ENCODE measurements at places on chromosomes 2 and 18.
A peak's percentile ranks its signal among the peaks of the same experiment; 100 is the strongest.

- H3K27ac ChIP-seq: no peak overlapping the region
- H3K4me3 ChIP-seq: no peak overlapping the region
- H3K36me3 ChIP-seq: no peaks in the 10 kb centered on the region
- H3K4me1 ChIP-seq: no peaks in the 10 kb centered on the region
- no peak for DNase-seq
Measured at GRCh38 chr2:149768320-149768799, 180.8 kb upstream of the MMADHC start.

GRCh38 chr2:176106581-176107539, at the start of gene HOXD11:
HOXD11 (plus strand) TSS chr2:176107280; CDS start chr2:176107356, 76 bp downstream.
- no peak for DNase-seq
- H3K36me3 ChIP-seq: no peaks in the 10 kb centered on the region
- H3K27me3 ChIP-seq: no peaks in the 10 kb centered on the region
- H3K27ac ChIP-seq: no peak within 1 kb of the TSS

- no peaks in the 10 kb centered on the region for H3K36me3 ChIP-seq
- no peak overlapping the region for H3K27ac ChIP-seq
Measured at GRCh38 chr2:33241581-33241980, 234.9 kb upstream of the RASGRP3 start.

- H3K27me3 ChIP-seq: no peaks in the 10 kb centered on the region
- no peak for DNase-seq
- H3K4me3 ChIP-seq: no peak overlapping the region
- H3K36me3 ChIP-seq: peaks cover 73% of the 10 kb centered on the region
- no peak overlapping the region for H3K27ac ChIP-seq
Measured at GRCh38 chr2:86443631-86444350, 2.6 kb downstream of the KDM3A start.

DNA sequence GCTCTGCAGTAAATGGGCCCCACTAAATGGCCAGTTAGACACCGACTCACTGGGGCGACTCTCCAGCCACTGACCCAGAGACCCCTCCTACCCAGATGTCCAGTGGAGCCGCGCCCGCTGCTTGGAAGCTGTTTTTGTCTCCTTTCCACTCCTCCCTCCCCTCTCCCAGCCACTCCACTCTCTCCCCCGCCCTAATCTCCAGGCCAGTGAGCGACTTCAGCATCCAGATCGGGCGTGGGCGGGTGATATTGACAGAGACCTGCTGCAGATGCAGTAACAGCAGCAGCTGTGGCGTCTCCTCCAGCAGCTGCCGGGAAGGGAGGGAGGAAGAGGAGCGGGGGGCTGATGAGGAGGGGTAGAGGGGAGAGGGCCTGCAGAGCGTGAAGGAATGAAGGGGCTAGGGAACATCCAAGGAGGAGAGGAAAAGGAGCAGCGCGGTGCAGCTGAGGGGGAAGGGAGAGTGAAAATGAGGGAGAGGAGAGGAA, at the start of gene SCN7A:
Gene SCN7A (minus strand): TSS at position 110 of the 485 bp plus-strand sequence. CDS start 16,553 bp downstream, outside the sequence.
- no peaks in the 10 kb centered on the region for H3K36me3 ChIP-seq
- no peak for DNase-seq
- H3K27me3 ChIP-seq: no peaks in the 10 kb centered on the region

- H3K27me3 ChIP-seq: peaks cover 4% of the 10 kb centered on the region
- no peak for DNase-seq
- H3K4me3 ChIP-seq: no peak overlapping the region
- no peaks in the 10 kb centered on the region for H3K4me1 ChIP-seq
- no peak overlapping the region for H3K27ac ChIP-seq
- H3K36me3 ChIP-seq: no peaks in the 10 kb centered on the region
Measured at GRCh38 chr2:227207573-227207972, 43.1 kb downstream of the COL4A3 start.

DNA sequence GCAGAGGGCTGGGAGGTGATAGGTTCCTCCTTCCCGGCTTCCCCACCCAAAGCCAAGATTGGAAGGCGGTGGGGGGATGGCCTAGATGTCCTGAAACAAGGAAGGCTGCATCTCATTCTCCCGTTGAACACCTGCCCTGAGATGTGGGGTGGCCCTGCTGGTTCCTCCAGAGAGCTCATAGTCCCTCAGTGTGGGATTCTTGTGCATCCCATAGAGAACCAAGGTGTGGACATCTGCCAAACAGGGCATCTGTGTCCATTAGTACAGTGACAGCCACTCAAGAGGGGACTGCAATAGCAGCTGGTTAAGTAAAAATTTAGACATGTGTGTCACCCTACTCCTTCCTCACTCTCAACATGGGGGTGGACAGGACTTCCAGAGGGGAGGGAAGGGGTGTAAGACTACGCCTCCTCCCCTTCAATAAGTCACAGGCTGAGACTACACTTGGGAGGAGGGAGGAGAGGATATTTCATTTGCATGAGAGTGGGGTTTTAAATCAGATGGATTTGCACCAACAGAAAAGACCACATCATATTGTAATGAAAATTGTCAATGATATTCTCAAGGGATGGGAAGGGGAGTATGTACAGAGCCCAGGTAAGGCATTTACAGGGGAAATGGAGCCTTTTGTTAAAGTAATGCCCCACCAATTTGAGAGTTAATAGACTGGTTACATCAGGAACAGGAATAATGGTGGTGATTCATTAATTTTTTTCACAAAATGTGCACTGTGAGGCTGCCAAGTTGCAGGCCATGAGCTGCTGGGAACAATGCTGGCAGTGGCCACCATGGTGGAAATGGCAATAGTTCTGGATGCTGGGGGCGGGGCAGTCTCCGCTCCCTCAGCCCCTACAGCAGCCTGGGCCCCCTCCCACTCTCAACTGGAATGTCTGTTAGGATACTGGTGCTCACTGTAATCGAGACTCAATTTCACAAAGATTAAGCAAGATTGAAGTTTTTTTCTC, 80.6 kb downstream of the TEX51 start:
- H3K4me1 ChIP-seq: no peaks in the 10 kb centered on the region
- H3K27me3 ChIP-seq: peaks cover 17% of the 10 kb centered on the region
- no peaks in the 10 kb centered on the region for H3K36me3 ChIP-seq
- DNase-seq: no peak

GRCh38 chr2:136118819-136119716, 1.1 kb upstream of the CXCR4 start:
- peak overlapping the region; percentile 87 for H3K4me3 ChIP-seq
- peaks cover 32% of the 10 kb centered on the region for H3K36me3 ChIP-seq
- peak; percentile 89 for DNase-seq
- H3K4me1 ChIP-seq: peaks cover 38% of the 10 kb centered on the region

DNA sequence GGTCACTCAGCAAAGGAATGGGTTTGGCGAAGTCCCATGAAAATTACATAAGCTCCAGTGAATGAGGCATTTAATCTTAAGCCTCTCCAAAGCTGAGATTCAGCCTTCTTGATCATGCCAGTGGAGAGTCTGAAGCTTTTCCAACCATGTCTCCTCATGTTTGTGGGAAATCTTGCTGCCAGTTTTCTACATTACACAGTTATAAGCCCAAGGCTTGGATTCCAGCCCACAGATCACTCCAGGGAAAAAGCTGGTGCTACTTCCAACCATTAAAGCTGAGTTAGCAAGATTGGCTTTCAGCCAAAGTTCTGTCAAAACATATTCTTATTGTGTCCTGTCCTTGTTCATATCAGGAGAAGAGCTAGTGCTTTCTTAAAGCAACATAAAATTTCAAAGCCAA, 293.8 kb downstream of the LRRTM4 start:
- no peak for DNase-seq
- no peaks in the 10 kb centered on the region for H3K4me1 ChIP-seq
- H3K27ac ChIP-seq: no peak overlapping the region

GRCh38 chr18:32333781-32334180, 136.9 kb downstream of the GAREM1 start:
- H3K27me3 ChIP-seq: peaks cover 9% of the 10 kb centered on the region
- no peak overlapping the region for H3K27ac ChIP-seq
- no peaks in the 10 kb centered on the region for H3K4me1 ChIP-seq
- H3K4me3 ChIP-seq: no peak overlapping the region
- no peak for DNase-seq

GRCh38 chr18:76351961-76352581, 143.0 kb downstream of the ZNF516 start:
- H3K27ac ChIP-seq: peak overlapping the region; percentile 45
- no peak for DNase-seq
- no peak overlapping the region for H3K4me3 ChIP-seq
- H3K4me1 ChIP-seq: peaks cover 11% of the 10 kb centered on the region
- 0 out of 2 replicates have a peak, but pooled peaks cover 3% of the 10 kb centered on the region for H3K36me3 ChIP-seq

DNA sequence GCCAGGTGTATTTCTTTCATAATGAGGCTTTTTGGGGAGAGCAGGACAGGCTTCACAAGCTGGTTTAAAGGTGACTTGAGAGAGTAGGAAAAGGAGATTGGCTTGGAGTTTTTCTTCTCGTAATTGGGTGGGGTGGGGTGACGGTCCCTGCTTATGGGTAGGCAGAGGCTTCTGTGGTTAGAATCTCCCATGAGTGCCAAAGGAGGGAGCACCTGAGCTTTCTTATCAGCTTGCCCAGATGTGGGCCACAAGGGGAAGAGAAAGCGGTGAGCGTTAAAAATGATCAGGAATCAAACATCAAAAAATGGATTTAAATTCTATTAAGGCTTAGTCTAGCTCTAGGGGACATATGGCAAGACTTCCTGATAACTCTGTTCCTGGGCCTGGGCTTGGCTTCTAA, 9.7 kb upstream of the PNPT1 start:
- H3K4me3 ChIP-seq: no peak overlapping the region
- H3K27me3 ChIP-seq: peaks cover 4% of the 10 kb centered on the region
- no peak for DNase-seq
- H3K27ac ChIP-seq: no peak overlapping the region
- H3K36me3 ChIP-seq: no peaks in the 10 kb centered on the region

DNA sequence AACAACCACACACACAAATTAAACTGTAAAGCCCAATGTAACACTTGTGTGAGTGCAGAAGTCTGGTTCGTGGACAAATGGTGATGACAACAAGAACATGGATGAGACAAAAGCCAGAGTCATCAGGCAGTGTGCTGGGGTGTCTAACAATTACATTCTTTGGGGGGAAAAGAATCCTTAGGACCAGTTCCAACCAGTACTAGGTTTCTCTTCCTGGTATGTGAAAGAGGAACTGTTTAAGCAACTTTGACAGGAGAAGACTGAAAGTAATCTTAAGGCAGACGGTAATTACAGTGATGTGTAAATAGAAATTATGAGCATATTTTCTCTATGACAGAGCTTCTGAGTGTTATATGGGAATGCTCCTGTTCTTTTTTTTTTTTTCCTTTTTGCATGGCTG, 133.4 kb downstream of the AFF3 start:
- H3K27me3 ChIP-seq: no peaks in the 10 kb centered on the region
- no peak for DNase-seq
- peaks cover 40% of the 10 kb centered on the region for H3K36me3 ChIP-seq
- no peak overlapping the region for H3K4me3 ChIP-seq

DNA sequence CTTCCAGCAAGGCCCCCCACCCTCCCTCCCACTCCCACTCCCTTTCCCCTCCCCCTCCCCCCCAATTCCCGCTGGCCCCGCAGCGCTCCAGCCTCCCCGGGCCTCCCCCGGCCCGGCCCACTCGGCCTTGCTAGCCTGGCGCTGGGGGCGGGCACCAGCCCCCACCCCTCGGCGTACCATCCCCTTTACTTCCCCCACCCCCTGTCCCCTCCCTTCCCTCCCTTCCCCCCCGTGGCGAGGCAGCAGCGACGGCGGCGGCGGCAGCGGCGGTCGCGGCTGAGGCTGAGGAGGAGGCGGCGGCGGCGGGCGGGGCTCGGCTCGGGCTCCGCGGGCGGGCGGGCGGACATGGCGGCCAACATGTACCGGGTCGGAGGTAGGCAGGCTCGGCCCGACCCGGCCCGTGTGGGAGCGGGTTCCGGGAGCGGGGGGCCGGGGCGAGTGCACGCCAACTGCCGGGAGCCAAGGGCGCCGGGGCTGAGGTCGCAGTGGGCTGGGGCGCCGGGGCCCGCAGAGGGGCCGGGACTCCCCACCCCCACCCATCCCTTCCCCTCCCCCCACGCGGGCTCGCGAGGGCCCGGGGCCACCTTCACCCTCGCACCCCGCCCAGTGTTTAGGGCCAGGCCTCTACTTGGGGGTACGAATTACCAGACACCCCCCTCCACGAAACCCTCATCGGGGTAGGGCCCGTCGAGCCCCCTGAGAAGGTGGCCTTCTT, at the start of gene MTA3:
Gene MTA3 (plus strand): TSS at position 232 of the 715 bp plus-strand sequence. CDS start 114 bp downstream, at position 346.
- H3K36me3 ChIP-seq: peaks cover 11% of the 10 kb centered on the region
- H3K27ac ChIP-seq: peak within 1 kb of the TSS; percentile 95
- peak; percentile 82 for DNase-seq
- H3K4me1 ChIP-seq: peaks cover 56% of the 10 kb centered on the region
- H3K27me3 ChIP-seq: no peaks in the 10 kb centered on the region

DNA sequence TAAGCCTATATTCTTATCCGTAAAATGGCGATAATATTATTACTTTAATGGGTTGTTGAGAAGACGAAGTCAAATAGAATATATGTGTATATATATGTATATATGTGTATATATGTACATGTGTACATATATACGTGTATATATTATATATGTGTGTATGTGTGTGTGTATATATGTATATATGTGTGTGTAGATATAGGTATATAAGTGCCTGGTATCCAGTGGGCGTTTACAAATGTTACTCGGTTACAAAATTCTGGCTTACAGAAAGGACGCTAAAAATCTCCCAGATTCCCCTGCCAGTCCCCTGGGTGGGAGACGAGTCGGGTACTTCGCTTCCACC, 295 bp upstream of the MTX2 start:
- H3K36me3 ChIP-seq: peaks cover 3% of the 10 kb centered on the region
- no peak for DNase-seq
- H3K27ac ChIP-seq: peak overlapping the region; percentile 85
- H3K27me3 ChIP-seq: no peaks in the 10 kb centered on the region
